ENCODE measurements at places on chromosomes 5 and 9.
A peak's percentile ranks its signal among the peaks of the same experiment; 100 is the strongest.

DNA sequence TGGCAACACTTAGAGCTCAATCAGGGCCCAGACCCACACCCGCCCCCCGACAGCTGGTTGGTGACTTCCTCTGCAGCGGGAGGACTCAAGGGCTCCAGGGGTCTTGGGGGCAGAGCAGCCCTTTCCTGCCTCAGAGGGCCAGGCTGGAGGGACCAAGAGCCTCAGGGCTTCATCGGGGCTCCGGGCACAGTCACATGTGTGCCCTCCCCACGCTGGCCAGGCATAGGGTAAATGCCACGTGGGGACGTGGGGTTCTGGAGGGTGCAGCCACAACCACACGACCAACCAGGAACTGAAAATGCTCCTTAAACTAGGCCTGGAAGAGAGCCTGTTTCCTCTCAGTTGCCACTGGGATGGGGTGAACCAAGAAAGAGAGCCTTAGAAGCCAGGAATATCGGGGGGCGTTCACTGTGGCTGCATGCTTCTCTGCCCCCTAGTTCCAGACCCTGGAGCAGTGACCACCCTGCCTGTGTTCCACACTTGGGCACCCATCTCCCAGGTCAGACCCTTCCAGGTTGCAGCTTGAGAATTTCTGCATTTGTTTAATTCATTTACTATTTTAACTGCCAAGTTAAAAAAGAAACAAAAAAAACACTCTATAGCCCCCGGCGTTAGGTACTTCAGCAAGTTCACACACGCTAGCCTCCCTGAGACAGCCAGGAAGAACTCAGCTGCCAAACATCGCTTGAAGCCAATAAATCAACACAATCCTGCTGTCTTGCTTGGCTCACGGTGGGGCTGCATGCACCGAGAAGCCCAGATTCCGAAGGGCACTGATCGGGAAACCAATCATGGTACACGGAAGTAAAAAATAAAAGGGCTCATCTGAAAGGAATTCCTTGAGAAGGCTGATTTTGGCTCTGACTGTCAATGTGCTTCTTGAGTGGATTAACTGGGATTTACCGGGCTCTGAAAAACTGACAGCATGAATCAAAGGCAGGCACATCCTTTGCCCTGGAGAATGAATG, 56.1 kb upstream of the PHYKPL start:
- no peaks in the 10 kb centered on the region for H3K4me1 ChIP-seq
- no peaks in the 10 kb centered on the region for H3K36me3 ChIP-seq
- DNase-seq: peak; percentile 88
- no peaks in the 10 kb centered on the region for H3K27me3 ChIP-seq
- no peak overlapping the region for H3K27ac ChIP-seq

GRCh38 chr5:99035942-99036341, 107.1 kb upstream of the CHD1 start:
- no peaks in the 10 kb centered on the region for H3K27me3 ChIP-seq
- H3K4me3 ChIP-seq: no peak overlapping the region
- DNase-seq: no peak
- H3K27ac ChIP-seq: no peak overlapping the region
- no peaks in the 10 kb centered on the region for H3K36me3 ChIP-seq

- no peak overlapping the region for H3K27ac ChIP-seq
- H3K27me3 ChIP-seq: no peaks in the 10 kb centered on the region
- H3K4me3 ChIP-seq: no peak overlapping the region
- no peaks in the 10 kb centered on the region for H3K4me1 ChIP-seq
Observed at GRCh38 chr5:37396352-37396751, 17.2 kb downstream of the WDR70 start.

DNA sequence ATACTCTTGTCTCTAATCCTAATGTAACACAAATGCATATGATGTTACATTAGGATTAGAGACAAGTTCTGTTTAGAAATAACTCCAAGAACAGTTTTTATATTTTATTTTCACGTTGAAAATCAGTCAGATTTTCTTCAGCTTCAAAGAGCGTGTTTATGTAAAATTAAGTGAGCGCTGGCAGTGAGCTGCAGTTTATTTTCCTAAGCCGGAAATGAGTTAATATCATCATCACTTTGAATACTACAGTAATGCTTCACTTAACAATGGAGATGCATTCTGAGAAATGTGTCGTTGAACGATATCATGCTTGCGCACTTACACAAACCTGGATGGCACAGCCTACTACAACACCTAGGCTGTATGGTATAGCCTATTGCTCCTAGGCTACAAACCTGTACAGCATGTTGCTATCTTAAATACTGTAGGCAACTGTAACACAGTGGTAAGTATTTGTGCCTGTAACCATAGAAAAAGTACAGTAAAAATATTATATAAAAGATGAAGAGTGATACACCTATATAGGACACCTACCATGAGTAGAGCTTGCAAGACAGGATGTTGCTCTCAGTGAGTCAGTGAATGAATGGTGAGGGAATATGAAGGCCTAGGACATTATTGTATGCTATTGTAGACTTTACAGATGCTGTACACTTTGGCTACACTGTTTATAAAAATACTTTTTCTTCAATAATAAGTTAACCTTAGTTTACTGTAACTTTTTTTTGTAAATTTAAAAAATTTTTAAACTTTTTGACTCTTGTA, 65.9 kb upstream of the C5orf46 start:
- H3K27ac ChIP-seq: no peak overlapping the region
- no peaks in the 10 kb centered on the region for H3K4me1 ChIP-seq
- H3K27me3 ChIP-seq: no peaks in the 10 kb centered on the region
- no peak overlapping the region for H3K4me3 ChIP-seq

DNA sequence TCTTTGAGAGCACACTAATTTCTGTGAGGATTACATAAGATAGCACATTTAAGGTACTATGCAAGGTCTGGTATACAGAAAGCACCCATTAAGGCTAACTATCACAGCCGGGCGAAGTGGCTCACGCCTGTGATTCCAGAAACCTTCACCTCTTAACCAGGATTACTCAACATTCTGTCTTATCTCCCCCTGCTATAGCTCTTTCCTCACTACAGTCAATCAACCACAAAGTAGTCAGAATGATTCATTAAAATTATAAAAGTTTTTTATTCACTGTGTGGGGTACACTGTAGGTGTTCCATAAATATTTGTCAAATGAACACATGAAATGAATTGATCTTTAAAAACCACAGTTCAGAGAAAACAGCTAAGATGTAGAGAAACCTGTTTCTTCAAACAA, 48.7 kb downstream of the CHD1 start:
- DNase-seq: no peak
- H3K4me3 ChIP-seq: no peak overlapping the region
- no peaks in the 10 kb centered on the region for H3K36me3 ChIP-seq
- no peaks in the 10 kb centered on the region for H3K4me1 ChIP-seq

DNA sequence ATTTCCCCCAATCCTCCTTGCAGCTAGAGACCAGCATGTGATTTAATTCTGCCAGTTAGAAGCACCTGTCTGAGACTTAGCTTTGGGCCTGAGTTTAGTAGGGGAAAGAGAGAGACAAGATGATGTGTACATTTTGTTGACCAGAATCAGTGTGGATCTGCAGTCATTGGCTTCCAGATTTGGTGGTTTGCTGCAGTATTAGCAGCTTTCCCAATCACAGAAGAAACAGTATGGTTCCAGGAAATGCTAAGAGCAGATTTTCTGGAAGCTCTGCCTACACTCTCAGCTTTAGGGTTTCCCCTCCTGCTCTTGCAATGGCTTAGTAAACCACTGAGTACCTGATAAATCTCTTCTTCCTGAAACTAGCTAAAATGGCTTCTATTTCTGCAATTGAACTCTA, 48.8 kb upstream of the FREM1 start:
- H3K27me3 ChIP-seq: no peaks in the 10 kb centered on the region
- H3K4me3 ChIP-seq: no peak overlapping the region
- DNase-seq: no peak
- no peaks in the 10 kb centered on the region for H3K4me1 ChIP-seq
